ENCODE measurements at places on chromosomes 1 and 21.

GRCh38 chr21:18411565-18411964, 8.0 kb upstream of the TMPRSS15 start:
- no peak for DNase-seq

DNA sequence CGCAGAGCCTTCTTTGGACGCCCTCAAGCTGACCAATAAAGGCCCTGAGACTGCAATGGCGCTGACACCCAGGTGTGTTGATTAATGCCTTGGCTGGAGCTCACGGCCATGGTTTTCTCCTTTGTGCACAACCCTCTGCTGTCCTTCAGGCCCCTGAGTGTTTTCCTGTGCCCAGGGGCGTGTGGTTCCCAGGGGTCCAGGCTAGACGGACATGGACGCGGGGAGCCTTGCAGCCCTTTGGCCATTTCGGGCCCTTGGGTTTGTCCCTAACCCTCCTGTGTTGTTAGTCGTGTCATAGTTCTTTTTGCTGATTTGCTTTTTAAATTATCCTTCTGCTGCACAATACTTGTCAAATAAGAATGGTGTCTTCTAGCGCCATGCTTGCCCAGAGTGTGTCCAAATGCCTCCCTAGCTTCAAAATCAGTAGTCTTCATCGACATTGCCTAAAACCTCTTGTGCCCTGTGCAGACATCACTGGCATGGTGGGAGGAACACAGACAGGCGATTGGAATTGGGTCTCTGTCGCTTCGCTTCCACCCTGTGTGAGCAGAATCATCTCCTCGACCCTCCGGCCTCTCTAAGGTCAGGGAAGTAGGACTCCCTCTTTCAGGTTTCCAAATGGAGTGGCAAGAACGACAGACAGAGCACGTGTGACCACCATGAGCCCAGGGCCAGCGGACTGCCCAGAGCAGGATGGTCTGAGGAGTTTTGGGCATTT, 1.9 kb downstream of the KRTAP10-4 start:
- DNase-seq: no peak

DNA sequence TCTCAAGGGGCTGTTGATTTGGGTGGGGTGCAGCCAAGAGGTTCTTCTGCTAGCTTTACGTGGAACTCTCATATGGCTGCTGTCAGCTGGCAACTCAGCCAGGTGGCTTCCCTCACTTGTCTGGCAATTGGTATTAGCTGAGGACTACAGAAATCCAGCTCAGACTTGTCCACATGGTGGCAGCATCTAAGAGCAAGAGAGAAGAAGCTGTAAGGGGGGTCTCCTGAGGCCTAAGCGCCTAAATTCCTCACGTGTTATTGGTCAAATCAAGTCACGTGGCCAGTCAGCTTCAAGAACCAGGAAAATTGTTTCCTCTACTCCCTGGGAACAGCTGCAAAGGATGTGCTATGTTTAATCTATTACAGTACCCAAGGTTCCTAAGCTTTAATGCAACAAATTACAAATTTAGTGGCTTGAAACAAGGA, 4.2 kb upstream of the DYRK3 start:
- peak; percentile 68 for DNase-seq

GRCh38 chr1:211543025-211543424, 35.9 kb downstream of the SLC30A1 start:
- no peak for DNase-seq

DNA sequence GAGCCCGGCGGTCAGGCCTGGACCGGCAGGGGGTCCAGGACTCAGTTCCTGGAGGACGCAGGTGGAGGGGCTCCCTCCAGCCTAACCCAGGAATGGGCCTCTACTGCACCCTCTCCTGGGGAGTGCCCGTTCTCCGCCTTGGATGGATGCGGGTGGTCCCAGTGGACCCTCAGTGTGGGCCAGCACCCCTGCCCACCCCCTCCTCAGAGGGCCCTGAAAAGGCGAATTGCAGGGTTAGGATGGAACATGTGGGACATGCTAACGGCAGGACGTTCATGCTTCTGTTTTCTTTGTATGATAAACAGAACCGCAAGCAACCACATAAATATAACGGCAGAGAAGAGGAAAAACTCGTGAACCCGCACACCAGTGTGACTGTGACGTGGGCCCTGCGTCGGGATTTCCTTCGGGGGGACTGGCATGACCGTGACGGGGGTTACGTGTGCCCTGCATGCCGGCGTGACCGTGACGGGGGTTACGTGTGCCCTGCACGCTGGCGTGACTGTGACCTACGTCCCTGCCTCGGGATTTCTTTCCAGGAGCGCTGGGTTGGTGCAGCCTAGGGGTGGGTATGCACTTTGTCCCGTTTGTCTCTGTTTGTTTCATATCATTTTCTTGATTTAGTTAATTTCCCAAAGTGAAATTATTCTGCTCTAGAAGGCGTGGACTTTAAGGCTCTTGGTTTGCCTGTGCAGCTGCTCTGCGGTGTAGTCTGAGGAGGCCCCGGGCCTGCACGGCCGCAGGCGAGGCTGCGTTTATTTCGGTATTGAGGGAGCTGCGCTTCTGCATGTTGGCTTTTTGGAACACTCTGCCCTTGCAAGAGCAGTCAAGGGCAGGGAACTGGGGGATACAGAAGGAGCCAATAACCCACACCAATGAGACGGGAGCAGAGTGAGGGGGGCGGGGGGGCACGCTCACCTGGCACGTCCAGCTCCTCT, 3.1 kb downstream of the FTCD start:
- DNase-seq: peak; percentile 26

DNA sequence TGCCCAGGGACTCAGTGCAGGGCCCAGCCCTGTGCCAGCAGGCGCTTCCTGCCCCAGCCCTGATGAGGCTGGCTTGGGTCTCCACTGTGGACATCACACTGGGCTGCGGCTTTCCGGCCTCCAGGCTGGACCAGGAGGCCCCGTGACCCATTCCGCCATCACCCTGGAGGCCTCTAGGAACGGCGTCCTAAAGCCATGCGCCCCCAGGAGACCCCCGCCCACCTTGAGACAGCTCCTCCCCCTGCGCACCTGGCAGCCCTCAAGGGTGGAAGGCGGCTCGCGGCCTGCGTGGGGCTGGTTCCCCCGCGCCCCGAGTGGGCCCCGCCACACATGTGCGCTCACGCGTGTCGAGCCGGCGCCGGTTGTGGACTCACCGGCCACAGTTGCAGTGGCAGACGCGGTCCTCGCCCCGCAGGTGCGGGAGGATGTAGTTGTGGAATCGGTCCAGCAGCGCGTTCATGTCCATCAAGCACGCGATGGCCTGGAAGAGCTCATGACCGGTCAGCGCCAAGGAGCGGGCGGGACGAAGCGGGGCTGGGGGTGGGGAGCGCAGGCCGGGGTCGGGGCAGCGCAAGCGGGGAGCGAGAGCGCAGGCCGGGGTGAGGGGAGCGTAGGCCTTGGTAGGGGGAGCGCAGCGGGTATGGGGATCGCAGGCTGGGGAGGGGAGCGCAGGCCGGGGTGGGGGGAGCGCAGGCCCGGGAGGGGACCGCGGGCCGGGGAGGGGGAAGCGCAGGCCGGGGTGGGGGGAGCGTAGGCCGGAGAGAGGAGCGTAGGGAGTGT, 924 bp downstream of the TMEM240 start:
- peak; percentile 43 for DNase-seq

DNA sequence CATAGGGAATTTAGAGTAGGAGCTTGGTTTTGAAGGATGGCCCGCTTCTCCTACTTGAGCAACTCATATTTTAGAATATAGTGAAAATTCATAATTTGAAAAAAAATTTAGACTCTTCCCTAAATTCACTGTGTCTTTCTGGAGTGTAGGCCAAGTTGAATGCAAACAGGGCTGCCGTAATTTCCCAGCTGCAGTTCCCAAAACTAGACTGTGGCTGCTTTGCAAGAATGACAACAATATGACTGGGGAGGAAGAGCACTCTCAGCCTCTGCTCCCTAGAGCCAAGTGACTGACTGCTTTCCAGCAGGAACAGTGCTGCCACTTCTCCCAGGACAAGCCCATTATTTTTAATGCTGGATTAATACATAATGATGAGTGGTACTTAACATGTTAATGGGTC, 209.0 kb downstream of the RHOU start:
- DNase-seq: no peak

GRCh38 chr1:155219592-155220031, 11.1 kb downstream of the MTX1 start:
- peak; percentile 61 for DNase-seq

GRCh38 chr21:43355925-43356289, 71.0 kb downstream of the SIK1 start:
- DNase-seq: no peak

DNA sequence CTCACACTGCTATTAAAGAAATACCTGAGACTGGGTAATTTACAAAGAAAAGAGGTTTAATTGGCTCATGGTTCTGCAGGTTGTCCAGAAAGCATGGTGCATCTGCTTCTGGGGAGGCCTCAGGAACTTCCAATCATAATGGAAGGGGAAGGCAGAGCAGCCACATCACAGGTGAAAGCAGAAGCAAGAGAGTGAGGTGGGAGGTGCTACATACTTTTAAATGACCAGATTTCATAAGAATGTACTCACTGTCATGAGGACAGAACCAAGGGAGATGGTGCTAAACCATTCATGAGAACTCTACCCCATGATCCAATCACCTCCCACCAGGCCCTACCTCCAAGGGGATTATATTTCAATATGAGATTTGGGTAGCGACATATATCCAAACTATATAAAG, 55.7 kb downstream of the MRPL39 start:
- no peak for DNase-seq

GRCh38 chr1:209307846-209308245, 275.7 kb upstream of the CAMK1G start:
- no peak for DNase-seq

- DNase-seq: no peak
Measured at GRCh38 chr1:174194461-174194860, 35.1 kb downstream of the RABGAP1L start.
